Activated T-helper 17 cell treated with anti-CD3 and anti-CD28 coated beads, Interleukin-2, amount 50 U/mL, for 72 hours (primary cell): ENCODE measurements at places on chromosomes 7 and 10.
A peak's percentile ranks its signal among the peaks of the same experiment; 100 is the strongest.

DNA sequence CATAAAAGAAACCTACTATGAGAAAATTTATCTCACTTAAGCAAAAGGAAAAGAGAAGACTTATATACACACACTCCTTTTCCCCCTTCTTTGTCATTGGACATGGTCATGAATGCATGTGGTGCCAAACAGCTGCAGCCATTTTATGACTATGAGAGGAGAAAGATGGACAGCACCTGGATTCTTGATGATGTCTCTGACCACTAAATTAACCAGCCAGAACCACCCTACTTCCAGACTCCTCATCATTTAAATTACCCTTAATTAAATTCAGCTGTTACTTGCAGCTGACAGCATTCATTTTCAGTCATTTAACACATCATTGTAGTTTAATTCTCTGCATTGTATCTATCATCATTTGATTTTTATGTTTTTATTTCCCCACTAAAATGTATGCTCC is 379.0 kb upstream of the HPS1 start:
- ATAC-seq: no peak

GRCh38 chr7:142770661-142771352 is at the start of gene PRSS2:
PRSS2 (plus strand) TSS chr7:142770970; CDS start chr7:142770983, 13 bp downstream.
- peak; percentile 39 for ATAC-seq

GRCh38 chr7:23357190-23358093 is 58.3 kb downstream of the MALSU1 start:
- ATAC-seq: peak; percentile 62

DNA sequence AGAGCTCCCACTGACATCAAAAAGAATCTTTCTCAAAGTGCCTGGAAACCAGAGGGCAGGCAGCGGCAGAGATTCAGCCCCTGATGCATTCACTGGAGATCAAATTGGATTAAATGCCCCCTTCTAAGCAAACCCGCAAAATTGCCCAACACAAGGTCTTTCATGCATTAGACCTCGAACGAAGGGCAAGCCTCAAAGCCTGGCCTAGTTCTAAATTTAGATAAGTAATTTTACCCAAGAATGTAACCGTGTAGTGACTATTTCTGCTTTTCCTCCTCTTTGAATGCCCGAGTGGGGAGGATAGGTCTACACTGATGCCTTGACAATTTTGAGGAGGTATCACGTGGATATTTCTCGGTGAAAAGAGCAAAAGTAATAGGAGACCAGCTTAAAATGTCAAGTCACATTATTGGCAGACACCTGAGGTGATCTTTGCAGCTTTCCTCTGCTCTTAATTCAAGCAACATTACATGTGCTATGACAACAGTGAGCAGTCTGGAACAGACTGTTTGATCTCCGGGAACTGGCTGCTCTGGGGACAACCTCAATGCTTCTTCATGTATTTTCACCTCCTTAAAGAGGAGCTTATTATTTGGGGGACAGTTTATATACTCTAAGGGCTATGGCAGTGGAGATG is 1263.5 kb upstream of the AUTS2 start:
- ATAC-seq: no peak

- no peak for ATAC-seq
Observed at GRCh38 chr7:140611641-140612040, 29.0 kb downstream of the DENND2A start.

GRCh38 chr7:111746950-111747349 is 184.7 kb upstream of the IMMP2L start:
- no peak for ATAC-seq

DNA sequence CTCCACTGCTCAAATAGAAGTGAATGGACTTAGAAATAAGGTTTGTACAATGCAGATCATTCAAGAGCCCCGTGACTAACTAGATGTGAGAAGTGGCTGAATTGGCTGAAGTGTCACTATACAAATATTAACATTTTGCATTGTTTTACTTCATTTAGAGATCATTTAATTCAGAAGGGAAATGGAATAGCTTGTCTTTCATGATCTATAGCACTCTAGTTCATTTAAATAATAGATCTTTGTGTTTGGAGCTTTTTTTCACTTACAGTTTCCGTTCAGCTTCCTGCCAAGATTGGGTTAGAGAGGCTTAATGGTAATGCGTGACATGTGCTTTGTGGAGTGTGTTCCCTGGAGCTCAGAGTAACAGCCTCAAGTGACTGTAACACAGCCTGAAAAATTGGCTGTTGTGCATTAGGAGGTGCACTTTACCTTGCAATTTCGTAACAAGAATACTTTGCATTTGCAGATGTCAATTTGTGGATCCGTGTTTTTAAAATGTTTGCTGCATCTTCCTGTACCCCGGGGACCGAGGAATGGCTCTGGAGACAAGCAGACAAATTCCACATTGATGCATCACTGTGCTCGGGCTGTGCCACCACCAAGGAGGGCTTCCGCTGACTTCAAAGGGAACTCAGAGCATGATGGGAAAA is 170.3 kb downstream of the NRP1 start:
- no peak for ATAC-seq

- no peak for ATAC-seq
Observed at GRCh38 chr7:92735707-92736106, 100.7 kb downstream of the CDK6 start.

GRCh38 chr7:106283501-106283830 is 1.3 kb downstream of the NAMPT start:
- ATAC-seq: no peak

- no peak for ATAC-seq
Observed at GRCh38 chr10:22690614-22691431, 23.6 kb downstream of the PIP4K2A start.

- no peak for ATAC-seq
Observed at GRCh38 chr10:66924674-66925345, 1.0 kb upstream of the LRRTM3 start.

- ATAC-seq: peak; percentile 100
Observed at GRCh38 chr10:62199584-62199983, 69.1 kb downstream of the RTKN2 start.

GRCh38 chr10:5502061-5502521 is 2.7 kb upstream of the CALML5 start:
- ATAC-seq: no peak

DNA sequence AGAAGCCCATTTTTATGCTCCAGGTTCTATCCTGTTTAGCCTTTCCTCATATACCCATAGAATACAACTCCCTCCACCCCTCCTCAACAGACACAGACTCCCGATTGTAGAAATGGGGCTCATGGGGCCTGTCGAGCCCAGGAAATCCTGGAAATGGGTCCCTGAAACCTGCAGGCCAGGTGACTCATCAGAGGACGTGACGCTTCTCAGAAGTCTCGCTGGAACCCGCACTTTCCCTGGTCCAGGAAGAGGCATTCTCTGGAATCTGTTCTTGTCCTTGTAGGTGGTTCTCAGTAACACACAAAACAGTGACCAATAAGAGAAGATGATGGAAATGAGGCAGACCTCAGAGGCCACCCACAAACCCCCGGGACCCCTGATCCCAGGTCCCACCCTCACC is 244.8 kb upstream of the PPP2R2D start:
- no peak for ATAC-seq

DNA sequence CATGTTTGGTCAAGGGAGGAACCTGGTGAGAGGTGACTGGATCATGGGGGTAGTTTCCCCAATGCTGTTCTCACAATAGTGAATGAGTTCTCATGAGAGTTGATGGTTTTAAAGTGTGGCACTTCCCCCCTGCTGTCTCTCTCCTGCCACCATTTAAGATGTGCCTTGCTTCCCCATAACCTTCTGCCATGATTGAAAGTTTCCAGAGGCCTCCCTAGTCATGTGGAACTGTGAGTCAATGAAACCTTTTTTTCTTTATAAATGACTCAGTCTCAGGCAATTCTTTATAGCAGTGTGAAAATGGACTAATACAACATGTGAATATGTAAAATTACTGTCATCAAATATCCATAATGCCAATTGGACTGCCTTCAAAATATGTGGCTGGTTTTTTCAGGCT is 165.5 kb upstream of the TARP start:
- peak; percentile 86 for ATAC-seq

DNA sequence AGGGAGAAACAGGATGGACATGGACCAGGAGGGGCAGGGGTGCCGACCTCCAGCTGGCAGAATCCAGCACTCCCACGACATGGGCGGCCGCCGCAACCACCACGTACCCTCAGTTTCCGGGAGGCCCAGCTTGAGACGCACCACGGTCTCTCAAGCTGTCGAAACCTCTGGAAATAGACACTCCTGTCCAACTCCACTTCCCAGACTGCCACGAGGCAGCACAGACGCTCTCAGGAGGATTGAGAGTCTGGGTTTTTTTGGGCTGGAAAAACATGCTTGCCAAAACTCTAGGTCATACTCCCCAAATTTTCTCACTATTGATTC is 37.9 kb upstream of the PDGFA start:
- no peak for ATAC-seq
